Esophagus squamous epithelium (tissue), 5 donors: ENCODE measurements at places on chromosomes 3 and 15. TPM values are rescaled to one million over a fixed set of nuclear protein-coding genes. Genes with fewer than 3 reads are reported as not detected.

- no peak for DNase-seq
Measured at GRCh38 chr15:91609231-91609630, 244.3 kb upstream of the SLCO3A1 start.

Gene MEGF11
- not detected for total RNA-seq

Gene SCN5A
- total RNA-seq = 0.38 TPM

- DNase-seq = no peak
Measured at GRCh38 chr15:71804695-71805470, 5.5 kb upstream of the NR2E3 start.

Gene TF
- 0.53 TPM for total RNA-seq

DNA sequence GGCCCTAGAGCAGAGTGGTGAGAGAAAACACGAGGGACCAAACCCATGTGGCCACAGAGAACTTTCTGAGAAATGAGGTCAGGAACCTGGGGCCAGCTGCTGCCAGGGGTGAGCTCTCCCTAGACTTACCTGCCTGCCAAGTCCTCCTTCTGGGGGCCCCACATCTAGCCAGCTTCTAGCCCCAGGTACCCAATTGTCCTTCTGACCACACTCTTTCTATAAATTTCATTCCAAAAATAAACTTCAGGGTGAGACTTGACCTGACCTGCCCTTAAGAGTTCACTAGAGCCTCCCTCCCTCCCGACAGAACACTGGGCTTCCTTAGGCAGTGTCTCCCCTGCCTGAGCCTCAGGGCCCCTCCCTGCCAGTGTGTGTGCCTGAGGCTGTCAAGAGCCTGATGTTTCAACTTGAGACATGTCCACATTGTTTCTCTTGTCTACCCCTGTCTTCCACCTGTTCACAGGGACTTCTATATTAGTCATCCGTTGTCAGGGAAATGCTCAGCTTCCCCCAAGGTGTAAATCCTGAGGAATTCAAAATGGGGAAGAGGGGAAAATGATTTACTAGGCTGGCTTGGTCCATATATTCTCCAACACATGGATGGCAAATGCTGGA, 312.8 kb upstream of the TLE3 start:
- no peak for DNase-seq

DNA sequence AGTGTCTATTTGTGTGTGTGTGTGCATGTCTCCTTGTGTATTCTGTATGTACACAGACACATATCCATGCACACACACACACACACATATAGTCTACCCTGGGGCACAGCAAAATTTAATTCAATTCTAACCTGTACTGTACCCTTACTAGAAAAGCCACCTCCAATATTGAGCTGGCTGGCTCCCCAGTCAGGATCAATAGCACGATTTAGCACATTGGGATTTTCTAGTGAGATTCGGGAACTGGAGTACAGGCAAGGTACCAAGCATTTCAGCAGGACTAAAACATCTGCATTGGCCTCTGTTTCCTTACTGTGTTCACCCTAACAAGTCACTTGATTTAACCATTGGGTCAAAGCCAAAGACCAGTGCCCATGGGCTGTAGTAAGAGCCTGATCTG, 13.2 kb downstream of the FSTL1 start:
- DNase-seq = no peak
